ENCODE measurements at places on chromosomes 6 and 20. TPM values are rescaled to one million over a fixed set of nuclear protein-coding genes. Genes with fewer than 3 reads are reported as not detected.

DNA sequence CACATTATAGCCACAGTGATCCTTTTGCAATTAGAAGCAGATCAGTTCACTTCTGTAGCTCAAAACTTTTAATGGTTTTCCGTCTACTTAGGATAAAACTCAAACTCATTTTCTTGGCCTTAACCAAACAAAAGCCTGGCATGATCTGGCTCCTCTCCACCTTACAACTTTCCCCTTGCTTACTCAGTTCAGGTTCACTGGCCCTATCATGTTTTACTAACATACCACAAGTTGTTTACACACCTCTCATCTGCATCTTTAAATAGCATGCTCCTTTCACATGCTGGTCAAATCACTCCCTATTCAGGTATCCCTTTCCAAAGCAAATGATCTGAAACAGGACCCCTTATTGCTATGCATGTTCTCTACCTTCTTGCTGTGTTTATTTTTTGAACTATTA lies 191.4 kb upstream of the FAM83B start:
- no peak for DNase-seq

- no peak for DNase-seq
Observed at GRCh38 chr20:25277941-25278521, 30.1 kb downstream of the PYGB start.

- DNase-seq: no peak
Observed at GRCh38 chr6:167779129-167779992, 47.4 kb upstream of the AFDN start.

- no peak for DNase-seq
Observed at GRCh38 chr6:111406200-111406721, 76.8 kb downstream of the REV3L start.

DNA sequence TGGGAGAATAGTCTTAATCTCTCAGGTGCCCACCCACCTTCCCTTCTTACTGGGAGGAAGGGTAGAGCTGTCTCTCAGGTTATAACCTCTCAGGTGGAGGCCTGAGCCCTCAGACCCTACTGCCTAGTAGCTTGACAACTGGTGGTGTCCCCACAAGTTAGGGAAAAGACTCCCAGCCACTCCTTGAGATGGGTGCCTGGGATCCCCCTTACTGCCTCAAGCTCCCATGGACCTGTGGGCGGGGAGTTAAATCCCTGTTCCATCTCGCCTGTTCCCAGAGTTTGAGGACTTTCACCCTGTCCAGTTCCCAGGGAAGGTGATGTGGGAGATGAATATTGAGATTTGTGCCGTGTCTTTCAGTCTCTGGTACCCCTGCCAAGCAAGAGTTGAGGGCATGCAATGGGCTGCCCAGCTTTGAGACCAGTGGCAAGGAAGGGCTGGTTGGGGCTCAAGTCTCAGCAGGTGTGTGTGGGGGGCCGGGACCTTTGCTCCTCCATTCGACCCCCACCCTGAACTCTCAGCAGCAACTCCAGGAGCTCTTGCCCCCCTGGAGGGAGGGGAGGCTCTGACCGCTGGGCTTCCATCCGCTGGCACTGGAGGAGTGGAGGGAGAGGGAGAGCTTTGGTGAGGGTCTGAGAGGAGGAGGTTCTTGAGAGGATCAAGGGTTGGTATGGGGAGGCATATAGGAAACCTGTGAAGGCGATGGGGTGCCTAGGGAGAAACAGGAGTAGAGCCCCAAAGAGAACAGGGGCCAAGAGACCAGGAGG lies 1.1 kb upstream of the PBX2 start:
- no peak for DNase-seq

DNA sequence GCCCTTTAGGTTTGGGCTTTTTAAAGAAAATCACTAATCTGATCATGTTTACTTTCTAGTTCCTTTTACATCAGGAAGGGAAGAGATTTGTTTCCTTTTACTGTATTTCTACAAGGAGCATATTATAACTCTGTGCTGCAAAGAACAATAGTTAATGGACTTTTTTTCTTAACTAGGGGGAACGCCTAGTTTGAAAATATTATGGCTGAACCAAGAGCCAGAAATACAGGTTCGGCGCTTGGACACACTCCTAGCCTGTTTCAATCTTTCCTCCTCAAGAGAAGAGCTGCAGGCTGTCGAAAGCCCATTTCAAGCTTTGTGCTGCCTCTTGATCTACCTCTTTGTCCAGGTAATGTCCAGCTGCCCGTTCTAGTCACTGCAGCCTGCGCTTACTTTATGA lies 41.4 kb downstream of the FAM120B start:
- no peak for DNase-seq

GRCh38 chr20:1196634-1197033 lies 6.6 kb upstream of the C20orf202 start:
- DNase-seq: no peak

DNA sequence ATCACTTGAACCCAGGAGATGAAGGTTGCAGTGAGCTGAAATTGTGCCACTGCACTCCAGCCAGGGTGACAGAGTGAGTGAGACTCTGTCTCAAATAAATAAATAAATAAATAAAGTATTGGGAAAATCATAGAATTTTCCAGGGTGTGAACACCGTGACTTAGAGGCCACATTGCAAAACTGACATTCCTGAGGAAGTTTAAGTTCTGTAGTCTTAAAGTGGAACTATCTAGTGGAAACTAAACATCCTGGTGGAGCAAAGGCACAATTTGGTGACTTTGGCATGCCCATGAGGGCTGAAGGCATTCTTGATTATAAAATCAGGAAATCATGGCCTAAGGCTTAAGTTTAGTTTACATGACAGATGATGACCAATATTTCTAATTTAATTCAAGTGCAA lies 32.7 kb upstream of the MCM3 start:
- no peak for DNase-seq

DNA sequence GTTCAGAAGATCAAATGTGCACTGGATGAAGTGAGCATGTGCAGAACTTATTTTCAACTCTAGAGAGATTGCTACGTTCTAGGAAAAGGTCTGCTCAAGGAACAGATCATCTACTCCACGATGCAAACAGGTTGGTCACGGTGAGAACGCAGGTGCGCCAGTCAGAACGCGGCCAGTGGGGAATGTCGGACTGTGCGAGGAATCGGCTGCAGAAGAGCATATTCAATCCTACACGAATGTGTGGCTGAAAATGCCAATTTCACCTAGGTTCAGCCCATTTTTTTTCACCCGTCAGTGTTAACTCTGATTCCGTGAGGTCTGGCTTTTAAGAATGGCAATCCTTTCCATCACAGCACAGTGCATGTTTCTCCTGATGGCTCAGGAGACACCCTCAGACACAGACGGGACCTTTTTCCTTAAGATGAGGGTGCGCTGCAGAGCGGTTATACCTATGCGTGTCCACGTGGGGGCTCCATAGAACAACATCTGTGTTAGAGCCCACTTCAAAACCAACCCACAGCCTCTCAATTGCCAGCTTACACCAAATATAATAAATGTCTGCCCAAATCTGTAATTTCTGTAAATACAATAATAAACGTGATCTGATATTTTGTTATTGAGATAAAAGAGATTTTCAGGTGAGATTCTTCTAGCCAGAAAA lies 250.4 kb downstream of the FOXA2 start:
- peak; percentile 32 for DNase-seq

- no peak for DNase-seq
Observed at GRCh38 chr20:57582432-57583288, 21.8 kb downstream of the PCK1 start.

Gene DSN1
- total RNA-seq: 31.9 TPM

Gene HTR1E
- not detected for total RNA-seq

Gene TMEM170B
- total RNA-seq: 0.50 TPM

Gene PTPRT
- total RNA-seq: not detected

Gene TRDN
- total RNA-seq: not detected
